NCI-H1436 (cell line): ENCODE measurements at places on chromosomes 3 and 15.

- no peak for DNase-seq
Measured at GRCh38 chr15:58146749-58147148, 8.6 kb downstream of the AQP9 start.

- DNase-seq = peak; percentile 8
Measured at GRCh38 chr3:134357914-134358811, 16.1 kb downstream of the AMOTL2 start.

GRCh38 chr3:64163755-64164148, 61.5 kb downstream of the PRICKLE2 start:
- DNase-seq = no peak

GRCh38 chr3:98038286-98038685, 3.2 kb upstream of the GABRR3 start:
- no peak for DNase-seq

- no peak for DNase-seq
Measured at GRCh38 chr3:5258526-5258925, 71.0 kb downstream of the EDEM1 start.

DNA sequence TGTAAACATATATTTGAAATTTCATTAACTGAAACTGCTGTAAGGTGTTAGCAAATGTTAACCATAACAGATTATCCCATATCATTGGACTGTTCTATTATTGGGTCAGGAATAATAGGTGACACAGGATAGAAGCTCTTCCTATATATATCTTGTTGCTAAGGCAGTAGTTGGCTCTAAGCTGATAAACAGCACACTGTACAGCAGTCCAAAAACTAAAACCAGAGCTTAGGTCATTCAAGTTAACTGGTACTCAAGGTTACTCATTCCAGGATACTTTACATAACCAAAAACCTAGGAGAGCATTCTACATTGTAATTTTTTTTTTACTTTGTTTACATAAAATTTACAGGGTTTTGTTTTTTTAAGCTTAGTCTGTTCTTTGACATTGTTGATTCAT, 8.9 kb downstream of the DNAJC19 start:
- DNase-seq = no peak

- no peak for DNase-seq
Measured at GRCh38 chr3:178986456-178986855, 85.2 kb downstream of the ZMAT3 start.

DNA sequence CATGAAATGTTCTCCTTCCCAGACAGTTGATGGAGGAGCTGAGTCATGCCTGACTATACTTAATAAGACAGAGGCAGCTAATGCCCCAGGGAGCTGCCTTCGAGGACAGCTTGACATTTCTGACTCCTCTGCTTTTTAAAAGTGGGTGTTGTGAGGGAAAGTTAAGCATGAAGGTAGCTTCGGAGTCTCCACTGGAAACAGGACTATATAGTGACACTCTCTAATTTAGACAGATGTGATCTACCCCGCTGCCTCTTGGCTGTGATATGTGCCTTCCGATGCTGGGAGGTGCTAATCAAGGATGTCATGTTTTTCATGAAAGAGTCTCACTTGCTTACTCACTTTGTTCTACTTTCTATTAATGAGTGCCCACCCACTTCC, 72.7 kb downstream of the IL1RAP start:
- peak; percentile 82 for DNase-seq

DNA sequence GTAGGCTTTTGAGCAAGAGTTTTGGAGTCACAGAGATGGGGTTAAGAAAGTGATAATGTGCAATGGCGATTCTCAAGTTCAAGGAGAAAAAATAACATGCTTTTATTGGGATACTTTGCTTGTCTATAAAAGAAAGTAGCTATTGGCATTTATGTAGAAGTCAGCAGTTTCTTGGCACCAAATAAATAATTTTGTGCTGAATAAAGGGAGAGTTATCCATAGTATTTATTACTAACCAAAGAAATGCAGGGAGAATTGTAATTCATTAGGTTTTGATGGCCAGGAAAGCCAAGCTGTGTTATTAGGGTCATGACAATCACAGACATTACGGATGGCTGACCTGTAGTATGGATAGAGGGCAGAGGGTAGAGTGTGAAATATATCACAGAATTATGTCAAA, 33.1 kb downstream of the BTD start:
- DNase-seq = no peak

GRCh38 chr3:101865751-101866509, 16.6 kb downstream of the NFKBIZ start:
- no peak for DNase-seq

GRCh38 chr3:31013843-31014242, 119.4 kb upstream of the GADL1 start:
- no peak for DNase-seq

DNA sequence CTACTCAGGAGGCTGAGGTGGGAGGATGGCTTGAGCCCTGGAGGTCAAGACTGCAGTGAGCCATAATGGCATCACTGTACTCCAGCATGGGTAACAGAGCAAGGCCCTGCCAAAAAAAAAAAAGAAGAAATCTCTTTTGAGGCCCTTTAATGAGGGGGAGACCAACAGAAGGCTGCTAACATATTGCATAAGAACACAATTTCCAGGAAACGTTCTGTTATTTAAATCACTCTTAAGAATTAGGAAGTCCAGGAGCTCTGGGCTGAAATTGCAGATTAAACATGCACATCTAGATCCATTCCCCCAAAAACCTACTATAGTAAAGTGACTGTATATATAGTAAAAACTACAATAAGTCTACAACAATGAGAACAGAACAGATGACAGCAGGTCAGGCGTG, 16.1 kb upstream of the BLM start:
- DNase-seq = no peak

- DNase-seq = no peak
Measured at GRCh38 chr3:64000453-64001055, 22.7 kb downstream of the PSMD6 start.

GRCh38 chr3:57268416-57268815, 24.1 kb downstream of the ASB14 start:
- DNase-seq = no peak

DNA sequence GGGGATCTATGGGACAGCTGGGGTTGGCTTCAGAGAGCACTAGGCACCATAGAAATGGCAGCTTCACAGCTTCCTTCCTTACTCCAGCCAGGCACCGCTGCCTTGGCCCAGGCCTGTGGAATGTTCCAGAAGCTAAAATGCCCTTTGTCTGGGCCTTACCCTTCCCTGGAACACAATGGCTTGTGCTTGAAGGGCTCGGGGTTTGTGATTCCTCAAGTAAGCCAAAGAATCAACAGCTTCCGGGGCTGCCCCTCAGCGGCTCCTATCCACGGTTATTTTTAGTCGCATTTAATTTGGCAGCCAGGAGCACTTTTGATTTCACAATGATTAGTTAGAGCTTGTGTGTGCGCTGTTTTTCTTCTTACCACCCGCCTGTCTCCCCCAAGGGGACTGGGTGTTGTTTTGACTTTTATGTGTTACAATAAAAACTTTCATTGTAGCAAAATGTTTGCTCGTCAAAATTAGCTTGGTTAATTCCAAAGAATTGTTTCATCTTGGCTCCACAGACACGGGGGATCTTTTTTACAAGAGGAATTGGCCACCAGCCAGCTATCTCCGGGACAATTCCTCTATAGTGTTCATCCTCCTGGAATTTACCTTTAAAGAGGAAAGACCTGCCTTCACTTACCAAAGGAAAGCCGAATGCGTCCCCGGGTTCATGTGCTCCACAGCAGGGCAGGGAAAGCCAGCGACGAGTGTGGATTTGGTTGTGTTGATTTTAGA, 73.8 kb downstream of the TLE3 start:
- peak; percentile 41 for DNase-seq

GRCh38 chr3:89138048-89138447, 30.6 kb downstream of the EPHA3 start:
- no peak for DNase-seq

- no peak for DNase-seq
Measured at GRCh38 chr3:3927965-3928364, 128.7 kb downstream of the LRRN1 start.

- no peak for DNase-seq
Measured at GRCh38 chr3:133943639-133944141, 48.0 kb upstream of the RAB6B start.

GRCh38 chr15:58957101-58957973, 23.9 kb upstream of the SLTM start:
- peak; percentile 76 for DNase-seq

DNA sequence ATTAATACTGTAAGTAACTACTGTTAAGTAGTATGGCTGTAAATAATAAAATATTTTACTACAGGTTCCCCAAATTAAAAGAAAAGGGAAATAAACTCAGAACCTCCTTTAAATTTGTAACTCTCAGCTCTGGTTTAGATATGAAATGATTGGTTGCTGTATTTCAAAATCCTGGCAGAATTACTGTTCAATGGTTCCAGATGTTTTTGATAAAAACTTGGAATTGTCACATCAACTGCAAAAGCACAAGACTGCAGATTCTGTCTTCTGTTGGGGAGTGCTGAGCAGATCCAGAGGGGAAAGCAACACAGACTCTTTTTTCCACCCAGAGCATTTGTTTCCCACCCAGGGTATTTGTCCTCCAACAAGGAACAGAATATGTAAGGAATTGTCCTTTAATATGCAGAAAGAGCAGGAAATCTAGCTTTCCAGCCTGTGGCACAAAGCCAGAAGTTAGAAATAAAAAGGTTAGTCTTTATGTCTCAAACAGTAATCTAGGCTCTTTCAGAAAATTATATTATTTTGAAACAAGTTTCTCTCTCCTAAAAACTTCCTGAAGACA, 178.1 kb downstream of the KLHL25 start:
- no peak for DNase-seq

- no peak for DNase-seq
Measured at GRCh38 chr15:94053626-94054025, 177.7 kb upstream of the MCTP2 start.

DNA sequence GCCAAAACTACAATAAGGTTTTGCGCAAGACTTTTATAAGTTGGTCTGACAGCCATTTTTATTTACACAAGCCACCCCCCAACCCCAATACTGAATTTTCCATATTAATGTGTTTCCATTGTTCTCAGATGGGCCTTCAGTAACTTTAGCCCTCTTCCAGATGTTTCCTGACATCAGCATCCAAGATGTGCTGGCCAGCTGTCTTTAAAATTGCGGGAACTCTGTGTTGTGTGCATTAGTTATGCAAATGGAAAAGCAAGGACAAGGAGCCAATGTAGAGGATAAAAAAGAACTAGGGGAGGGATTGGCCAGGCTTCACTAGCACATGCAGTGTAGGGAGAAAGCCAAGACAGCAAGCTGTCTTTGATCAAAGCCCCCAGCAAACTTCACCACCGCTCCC, 45.4 kb downstream of the COMMD2 start:
- no peak for DNase-seq

GRCh38 chr3:34783876-34784275, 855.4 kb upstream of the ARPP21 start:
- no peak for DNase-seq

DNA sequence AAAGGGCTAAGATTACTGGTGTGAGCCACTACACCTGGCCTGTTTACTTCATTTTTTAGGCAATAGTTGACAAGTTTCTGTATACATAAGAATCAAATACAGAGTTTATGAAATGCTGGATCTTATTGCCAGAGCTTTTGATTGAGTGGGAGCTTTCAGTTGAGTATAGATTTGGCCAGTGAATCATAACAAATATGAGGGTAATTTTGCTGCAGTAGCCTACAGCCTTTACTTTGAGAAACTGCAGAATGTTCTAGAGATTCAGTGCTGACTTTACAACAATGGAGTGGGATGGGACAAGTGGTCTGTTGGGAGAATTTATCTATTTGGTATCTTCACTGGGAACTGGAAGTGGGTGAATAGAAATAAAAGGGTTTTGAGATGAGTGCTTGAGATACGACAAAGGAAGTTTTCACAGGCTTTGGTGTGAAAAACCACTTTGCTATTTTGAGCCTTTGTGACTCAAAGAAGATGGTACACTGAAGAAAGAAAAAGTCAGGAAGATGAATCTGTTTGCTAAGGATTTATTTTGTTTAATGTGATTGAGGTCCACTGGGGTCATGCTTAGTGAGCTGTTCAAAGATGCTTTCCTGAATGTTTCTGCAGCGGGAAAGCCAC, 227.8 kb downstream of the UBE2E2 start:
- no peak for DNase-seq

GRCh38 chr3:24589931-24590880, 95.6 kb upstream of the THRB start:
- DNase-seq = no peak

DNA sequence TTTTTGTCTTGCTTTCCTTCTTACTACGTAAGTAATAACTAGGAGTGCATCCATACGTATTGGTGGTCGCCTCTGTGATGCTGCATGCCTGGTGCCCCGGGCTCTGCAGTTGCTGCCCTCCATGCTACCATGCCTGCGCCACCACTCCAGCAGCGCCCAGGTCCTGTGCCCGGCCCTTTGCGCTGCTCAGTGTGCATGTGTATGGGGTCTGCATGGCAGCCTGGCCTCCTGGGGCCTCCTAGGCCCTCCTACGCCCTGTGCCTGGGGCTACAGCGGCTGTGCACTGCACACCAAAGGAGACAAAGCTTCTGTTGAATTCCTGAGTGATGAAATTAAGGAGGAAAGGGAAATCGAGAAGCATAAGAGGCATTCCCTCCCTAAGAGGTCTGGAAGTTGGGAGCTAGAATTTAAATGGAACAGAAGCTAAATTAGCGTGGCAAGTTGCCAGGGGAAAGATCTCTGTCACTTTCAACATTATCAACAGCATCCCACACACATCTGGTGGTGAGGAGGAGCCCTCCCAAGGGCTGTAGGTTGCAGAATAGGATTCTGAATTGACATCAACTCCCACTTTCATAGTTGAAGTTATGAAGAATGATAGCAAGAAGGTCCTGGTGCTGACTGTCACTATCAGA, 275.0 kb upstream of the CHRM5 start:
- no peak for DNase-seq

GRCh38 chr3:98770261-98771039, 7.3 kb downstream of the ST3GAL6 start:
- DNase-seq = no peak

DNA sequence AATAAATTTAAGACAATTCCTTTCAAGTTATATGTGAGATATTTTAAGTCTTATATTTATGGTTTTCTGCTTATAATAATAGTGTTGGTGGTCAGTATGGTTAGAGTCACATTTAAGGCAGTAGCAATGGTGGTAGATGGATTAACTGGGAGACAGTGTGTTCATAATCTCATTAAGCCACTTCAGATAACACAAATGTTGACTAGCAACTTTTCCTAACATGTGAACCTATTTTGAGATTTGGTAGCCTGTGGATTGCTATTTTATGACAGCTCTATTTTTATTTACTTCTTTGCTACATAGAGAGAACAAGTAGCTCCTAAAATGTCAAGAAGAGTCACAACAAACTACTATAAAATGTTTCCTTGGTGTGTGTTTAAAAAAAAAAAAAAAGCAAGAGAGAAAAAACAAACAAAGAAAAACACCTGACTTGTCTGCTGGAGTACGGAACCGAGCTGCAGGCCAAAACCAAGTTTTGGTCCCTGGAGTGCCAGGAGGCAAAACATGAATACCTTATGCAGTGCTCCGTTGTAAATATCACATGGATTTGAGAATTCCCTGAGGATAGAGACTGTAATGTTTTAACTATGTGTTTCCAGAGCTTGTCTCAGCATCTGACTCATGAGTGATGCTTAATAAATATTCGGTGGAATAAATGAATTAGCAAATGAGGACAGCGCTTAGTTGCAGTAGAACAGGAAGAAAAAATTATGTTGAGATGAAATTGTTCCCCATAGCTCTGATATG, 457.1 kb upstream of the ROBO2 start:
- DNase-seq = no peak
